ENCODE measurements at places on chromosomes 7 and 10. TPM values are rescaled to one million over a fixed set of nuclear protein-coding genes. Genes with fewer than 3 reads are reported as not detected.

LIPJ gene
- not detected for total RNA-seq

GRCh38 chr7:110590415-110590814 lies 500.5 kb upstream of the LRRN3 start:
- no peaks in the 10 kb centered on the region for H3K27me3 ChIP-seq
- no peak for DNase-seq
- no peak overlapping the region for H3K4me3 ChIP-seq
- no peak overlapping the region for H3K27ac ChIP-seq
- H3K4me1 ChIP-seq: no peaks in the 10 kb centered on the region

SFMBT2 gene
- total RNA-seq: 0.72 TPM

GRCh38 chr10:97321032-97321803 lies 2.1 kb downstream of the FRAT1 start:
- peak overlapping the region; percentile 89 for H3K27ac ChIP-seq
- H3K4me1 ChIP-seq: peaks cover 38% of the 10 kb centered on the region
- no peak for DNase-seq
- H3K27me3 ChIP-seq: no peaks in the 10 kb centered on the region
- H3K4me3 ChIP-seq: peak overlapping the region; percentile 83
- H3K36me3 ChIP-seq: no peaks in the 10 kb centered on the region

DNA sequence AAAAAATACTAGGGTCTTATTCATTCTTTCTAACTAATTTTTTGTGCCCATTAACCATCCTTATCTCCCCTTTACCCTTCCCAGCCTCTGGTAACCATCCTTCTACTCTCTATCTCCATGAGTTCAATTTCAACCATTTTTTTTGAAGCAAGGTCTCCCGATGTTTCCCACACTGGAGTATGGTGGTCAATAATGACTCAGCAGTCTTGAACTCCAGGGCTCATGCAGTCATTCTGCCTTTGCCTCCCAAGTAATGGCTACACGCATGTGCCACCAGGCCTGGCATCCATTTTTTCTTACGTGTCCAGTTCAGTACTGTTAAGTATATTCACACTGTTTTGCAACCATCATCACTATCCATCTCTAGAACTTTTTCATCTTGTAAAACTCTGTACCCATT lies 60.4 kb downstream of the CYTH3 start:
- no peak overlapping the region for H3K4me3 ChIP-seq
- peaks cover 11% of the 10 kb centered on the region for H3K4me1 ChIP-seq
- no peaks in the 10 kb centered on the region for H3K36me3 ChIP-seq
- H3K27ac ChIP-seq: no peak overlapping the region
- H3K27me3 ChIP-seq: no peaks in the 10 kb centered on the region

GRCh38 chr7:131219312-131220041 lies 108.2 kb upstream of the MKLN1 start:
- H3K36me3 ChIP-seq: no peaks in the 10 kb centered on the region
- peaks cover 3% of the 10 kb centered on the region for H3K4me1 ChIP-seq
- peak overlapping the region; percentile 62 for H3K27ac ChIP-seq
